ENCODE measurements at places on chromosomes 12 and 14.

DNA sequence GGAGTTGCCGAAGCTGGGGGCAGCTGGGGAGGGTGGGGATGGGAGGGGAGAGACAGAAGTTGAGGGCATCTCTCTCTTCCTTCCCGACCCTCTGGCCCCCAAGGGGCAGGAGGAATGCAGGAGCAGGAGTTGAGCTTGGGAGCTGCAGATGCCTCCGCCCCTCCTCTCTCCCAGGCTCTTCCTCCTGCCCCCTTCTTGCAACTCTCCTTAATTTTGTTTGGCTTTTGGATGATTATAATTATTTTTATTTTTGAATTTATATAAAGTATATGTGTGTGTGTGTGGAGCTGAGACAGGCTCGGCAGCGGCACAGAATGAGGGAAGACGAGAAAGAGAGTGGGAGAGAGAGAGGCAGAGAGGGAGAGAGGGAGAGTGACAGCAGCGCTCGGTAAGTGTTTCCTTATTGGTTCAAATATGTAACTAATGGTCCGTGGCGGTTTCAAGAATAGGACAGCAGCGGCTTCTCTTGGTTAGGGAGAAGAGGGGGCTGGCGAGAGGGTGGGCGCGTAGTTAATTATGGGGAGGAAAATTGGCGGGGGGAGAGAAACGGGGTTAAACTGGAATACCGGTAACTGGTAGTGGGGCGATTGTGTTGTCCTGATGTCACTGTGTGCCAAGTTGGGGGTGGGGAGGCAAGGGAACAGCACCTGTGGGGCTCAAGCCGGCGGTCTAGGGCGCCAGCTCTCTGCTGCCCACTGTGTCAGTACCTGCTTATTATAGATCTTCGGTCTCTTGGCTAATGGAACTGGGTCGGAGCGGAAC is 8.4 kb downstream of the HOXC8 start:
- no peak for DNase-seq

DNA sequence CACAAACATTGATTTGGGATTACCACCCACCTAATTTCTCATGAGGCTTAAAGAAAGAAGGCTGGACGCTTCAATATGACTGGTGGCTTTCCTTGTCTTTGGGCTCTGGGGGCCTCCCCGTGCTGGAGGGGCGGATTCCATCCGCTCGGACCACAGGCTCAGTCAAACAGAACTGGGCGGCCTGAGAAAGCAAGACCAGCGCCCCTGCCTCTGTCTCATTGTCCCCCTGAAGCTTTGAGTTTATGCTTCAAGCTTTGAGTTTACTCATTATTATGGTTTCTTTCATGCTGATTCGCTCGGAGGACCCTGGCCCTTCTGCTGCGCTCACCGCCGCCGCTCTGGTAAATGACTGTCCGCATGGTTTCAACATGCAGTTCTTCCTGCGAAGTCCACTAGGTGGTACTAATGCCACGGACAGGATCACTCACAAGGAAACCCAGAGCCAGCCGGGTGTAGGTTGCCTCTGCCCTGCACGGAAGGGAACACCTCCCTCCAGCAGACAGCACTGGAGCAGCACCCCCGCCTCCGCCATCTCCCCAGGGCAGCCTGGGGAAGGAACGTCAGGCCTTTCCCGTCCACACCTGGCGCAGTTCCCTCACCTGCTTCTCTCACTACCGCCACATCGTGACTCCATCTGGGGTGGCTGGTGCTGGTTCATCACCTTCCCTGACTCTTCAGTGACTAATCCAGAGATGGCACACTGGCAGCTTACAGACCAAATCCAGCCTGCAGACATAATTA is 13.2 kb upstream of the TIGAR start:
- no peak for DNase-seq

- no peak for DNase-seq
These were observed 10.8 kb downstream of the RBM19 start for GRCh38 chr12:113955109-113955970.

DNA sequence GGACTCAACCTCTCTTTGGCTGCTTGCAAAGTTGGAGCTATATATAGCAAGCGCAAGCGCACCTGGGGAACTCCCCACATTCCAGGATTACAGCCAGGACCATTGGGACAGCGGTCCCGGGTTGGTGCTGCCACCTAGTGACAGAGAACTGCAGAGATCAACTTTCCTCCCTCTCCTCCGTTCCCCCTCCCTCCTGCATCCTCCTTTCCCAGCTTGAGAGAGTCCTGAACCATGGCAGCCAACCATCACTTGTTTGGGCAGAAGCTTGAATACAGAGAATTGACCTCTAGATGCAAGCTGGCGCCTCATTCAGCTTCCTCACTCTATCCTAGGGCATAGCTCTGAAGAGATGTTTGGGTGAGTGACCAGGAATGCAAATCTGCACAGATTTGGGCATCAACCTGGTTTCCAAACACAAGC is 17.4 kb upstream of the FLVCR2 start:
- no peak for DNase-seq

- no peak for DNase-seq
These were observed 23.9 kb downstream of the PALS1 start for GRCh38 chr14:67265131-67265530.
